ENCODE measurements at places on chromosomes 3 and 15. TPM values are rescaled to one million over a fixed set of nuclear protein-coding genes. Genes with fewer than 3 reads are reported as not detected.

The CMTM8 gene
- 19.8 TPM for total RNA-seq

The NOX5 gene
- 0.13 TPM for total RNA-seq

The SEMA3B gene
- 1.1 TPM for total RNA-seq

The RPL4 gene
- 6,894 TPM for total RNA-seq

The PPP1R14D gene
- 0.65 TPM for total RNA-seq

The LRRC31 gene
- total RNA-seq = not detected

The FES gene
- total RNA-seq = 16.9 TPM

The TMEM45A gene
- total RNA-seq = 421 TPM

The KLHL24 gene
- total RNA-seq = 58.7 TPM

The CAMKV gene
- total RNA-seq = not detected

The GABRB3 gene
- total RNA-seq = 0.13 TPM

The GOLGA8J gene
- not detected for total RNA-seq

GRCh38 chr15:39934397-39935071, 619 bp downstream of the EIF2AK4 start:
- DNase-seq = no peak

DNA sequence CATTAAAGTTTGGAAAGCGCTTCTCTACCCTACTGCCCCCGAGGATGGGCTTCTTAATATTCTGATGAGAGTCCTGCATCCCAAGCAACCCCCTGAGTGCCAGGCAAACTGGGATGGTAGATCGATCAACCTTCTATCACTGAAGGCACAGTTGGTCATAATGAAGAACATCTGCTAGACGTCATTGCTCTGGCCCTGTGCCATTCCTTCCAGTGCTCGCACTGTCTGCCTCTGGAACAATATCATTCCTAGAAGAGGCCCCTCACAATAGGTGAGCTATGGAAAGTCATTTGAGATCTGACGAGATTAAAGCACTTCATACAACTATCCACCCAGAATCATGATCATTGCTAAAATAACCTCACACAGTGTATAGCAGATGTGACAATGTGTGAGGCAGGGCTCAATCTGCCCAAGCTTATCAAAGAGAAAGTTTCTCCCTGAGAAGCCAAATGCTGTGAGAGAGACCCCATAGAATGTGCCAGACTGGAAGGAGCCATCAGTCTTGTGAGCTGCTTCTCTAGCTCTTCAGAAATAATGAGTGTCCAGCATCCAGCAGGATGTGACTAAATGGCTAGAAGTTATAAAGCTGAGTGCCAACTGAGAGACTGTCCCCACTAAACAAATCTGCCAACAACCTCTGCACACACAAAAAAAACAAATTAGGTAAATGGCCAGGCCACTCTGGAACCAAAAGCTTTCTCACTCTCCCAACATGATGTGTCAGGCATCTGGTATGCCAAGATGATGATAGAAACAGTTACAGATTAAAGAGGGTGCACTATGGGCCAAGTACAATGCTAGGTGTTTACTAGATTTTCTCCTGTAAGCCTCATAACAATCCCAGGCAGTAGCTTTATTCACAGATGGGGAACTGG, 165.5 kb downstream of the NECTIN3 start:
- DNase-seq = no peak

GRCh38 chr3:16448639-16449070, 64.8 kb downstream of the RFTN1 start:
- peak; percentile 77 for DNase-seq

DNA sequence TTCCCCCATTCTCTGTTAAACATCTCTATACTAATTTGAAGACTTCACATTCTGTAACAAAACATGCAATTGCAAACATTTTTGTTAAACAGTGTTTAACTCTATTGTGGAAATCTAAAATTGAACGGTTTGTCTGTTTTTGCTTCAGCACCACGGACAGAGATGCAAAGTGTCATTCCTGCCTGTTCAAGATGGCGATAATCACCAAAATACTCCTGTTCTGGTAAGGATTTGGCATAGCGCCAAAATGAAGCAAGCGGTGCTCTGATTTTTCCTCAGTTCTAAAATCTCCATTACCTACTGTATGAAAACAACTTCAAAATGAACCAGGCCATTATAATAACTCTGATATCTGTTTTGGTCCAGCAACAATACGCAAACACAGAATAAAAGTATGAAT, 129.7 kb upstream of the TUSC7 start:
- no peak for DNase-seq

DNA sequence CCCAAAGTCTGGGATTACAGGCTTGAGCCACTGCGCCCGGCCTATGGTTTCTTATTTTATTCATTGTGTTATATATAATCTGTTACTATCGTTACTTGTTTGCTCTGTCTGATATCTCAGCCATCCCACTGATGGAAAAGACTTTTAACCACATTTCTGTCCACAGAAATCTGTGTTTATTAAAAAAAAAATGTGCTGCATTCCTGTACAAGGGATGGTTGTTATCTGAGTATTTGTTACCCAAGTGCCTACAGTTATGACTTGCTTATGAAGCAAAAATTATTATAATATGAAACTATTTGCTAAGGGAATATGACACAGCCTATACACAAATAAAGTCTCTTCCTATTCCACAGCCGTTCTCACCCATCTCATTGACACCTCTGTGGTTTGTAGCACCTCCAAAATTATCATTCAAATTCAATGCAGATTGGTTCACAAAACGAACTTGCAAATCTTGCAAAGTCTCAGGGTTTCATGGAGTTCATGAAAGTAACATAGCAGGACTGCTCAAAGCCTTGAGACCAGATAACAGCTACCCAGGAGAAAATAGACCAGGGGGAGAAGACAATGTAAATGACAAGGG, 47.4 kb upstream of the UBE2E1 start:
- DNase-seq = no peak

DNA sequence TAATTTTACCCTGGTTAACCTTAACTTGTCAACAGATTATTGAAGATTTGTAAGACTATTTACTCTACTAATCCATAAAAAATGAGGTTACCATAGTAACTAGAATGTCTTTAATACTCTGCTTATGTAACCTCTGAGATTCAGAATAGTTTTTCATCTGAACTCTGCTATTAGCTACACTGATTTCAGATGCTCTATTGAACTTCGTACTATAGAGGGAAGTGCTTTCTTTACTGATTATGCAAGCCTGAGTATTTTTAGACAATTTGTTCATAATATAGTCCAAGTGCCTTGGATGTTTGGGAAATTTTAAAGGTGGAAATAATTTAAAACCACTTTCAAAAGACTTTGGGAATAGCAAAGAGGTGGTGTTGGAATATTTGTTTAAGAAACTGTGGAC, 107.9 kb upstream of the GBE1 start:
- no peak for DNase-seq

- DNase-seq = no peak
Measured at GRCh38 chr3:53534216-53534615, 39.8 kb downstream of the CACNA1D start.

GRCh38 chr3:146817704-146818103, 212.6 kb upstream of the PLSCR5 start:
- no peak for DNase-seq

- no peak for DNase-seq
Measured at GRCh38 chr15:56892659-56893363, 25.6 kb upstream of the TCF12 start.

GRCh38 chr15:69086427-69087204, 72.1 kb downstream of the NOX5 start:
- DNase-seq = no peak

GRCh38 chr15:99954361-99955180, 221.3 kb upstream of the LYSMD4 start:
- peak; percentile 47 for DNase-seq

DNA sequence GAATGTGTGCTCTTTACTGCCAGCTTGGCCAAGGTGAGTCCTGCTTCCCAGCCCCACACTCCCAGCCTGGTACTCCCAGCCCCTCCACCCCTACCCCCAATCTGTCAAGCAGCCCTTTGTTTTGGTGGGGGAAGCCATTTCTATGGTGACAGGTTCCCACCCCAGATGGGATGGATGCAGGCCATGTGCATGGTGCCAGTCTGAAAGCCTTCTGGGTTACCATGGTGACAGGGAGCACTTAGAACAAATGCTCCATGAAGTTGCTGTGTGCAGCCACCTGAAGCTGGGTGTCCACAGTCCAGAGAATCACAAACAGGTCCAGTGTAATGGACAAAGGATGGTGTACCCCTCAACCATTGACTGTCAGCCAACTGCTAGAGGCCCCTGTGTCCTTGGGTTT, 19.1 kb upstream of the VILL start:
- DNase-seq = no peak

GRCh38 chr3:53286727-53287126, 30.9 kb upstream of the TKT start:
- DNase-seq = no peak

DNA sequence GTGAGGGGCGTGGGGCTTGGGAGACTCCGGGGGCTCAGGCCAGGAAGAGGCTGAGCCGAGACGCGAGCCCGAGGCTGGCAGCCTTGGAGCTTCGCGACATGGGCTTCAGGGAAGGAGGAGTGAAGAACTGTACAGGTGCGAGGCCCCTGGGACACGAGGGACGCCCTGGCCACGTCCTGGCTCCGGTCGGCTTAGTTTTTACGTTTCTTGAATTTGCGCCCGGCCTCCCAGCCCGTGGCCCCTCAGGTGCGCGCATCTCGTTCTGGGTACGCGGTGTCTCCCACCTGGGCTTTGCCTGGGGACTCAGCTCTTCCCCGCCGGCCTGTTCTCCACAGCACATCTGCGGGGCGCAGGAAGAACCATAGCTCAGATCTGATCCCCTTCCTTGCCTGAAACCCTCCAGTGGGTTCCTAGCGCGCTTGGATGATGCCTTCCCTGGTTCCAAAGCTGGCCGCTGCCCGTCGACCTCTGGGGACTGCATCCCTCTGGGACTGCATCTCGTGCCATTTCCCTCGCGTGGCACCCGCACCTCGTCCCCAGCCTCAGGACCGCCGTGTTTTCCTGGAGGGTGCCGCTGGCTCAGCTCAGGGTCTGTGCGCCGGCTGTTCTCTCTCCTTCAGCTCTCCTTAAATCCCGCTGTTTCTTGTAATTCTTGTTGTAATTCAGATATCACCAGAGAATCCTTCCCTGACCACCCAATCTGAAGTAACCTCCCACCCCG, 614 bp downstream of the CHCHD6 start:
- no peak for DNase-seq

DNA sequence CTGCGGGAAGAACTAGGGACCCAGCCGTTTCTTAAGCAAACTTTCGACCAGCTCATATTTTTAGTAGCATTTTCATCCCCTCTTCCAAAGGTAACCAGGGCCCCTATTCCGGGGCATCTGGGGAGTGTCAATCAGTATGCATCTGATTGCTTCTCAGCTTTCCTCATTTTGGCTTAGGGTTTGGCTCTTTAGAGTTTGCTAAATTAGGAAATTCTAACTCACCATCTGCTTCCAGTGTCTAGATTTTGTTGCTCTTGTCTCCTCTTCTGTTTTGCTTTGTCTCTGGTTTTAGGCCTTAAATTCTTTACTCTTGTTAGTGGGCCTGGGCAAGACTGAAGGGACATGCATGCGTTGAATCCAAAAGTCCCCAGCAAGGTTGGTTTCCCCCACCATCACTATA, 9.6 kb upstream of the ABTB1 start:
- no peak for DNase-seq

GRCh38 chr15:52050416-52050815, 31.4 kb downstream of the MAPK6 start:
- DNase-seq = no peak

DNA sequence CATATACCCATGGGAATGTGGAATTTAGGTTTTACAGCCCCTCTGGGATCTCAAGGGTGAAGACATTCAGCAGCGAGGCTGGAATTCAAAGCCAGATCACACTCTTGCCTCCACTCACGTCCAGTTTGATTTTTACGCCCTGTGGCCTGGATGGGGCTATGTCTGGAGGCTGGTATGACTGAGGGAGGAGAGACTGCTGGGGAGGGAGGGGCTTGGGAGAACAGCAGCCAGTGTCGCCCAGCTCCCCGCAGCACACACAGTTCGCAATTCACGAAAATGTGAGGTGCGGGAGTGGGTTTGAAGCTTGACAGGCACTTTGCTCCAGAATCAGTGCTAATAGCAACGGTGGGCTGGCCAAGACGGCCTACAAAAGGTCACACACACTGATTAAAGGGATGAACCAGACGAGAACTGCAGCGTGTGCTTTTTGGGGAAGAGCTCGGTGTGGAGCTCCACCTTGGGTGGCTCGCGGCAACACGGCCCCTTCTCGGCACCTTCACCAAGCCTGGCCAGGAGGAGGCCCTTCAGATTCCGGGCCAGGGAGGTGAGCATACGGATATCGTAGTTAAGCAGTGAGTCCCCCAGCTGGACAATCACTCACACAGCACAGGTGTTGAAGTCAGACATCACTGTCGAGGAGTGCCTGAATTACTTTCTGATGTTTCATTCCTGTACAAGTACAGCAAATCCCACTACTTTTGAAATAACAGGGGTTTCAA, 16.4 kb downstream of the EHD4 start:
- DNase-seq = peak; percentile 53

- DNase-seq = no peak
Measured at GRCh38 chr15:50652671-50653070, 33.9 kb downstream of the TRPM7 start.

All from lower leg skin (tissue), 4 donors.